ENCODE measurements at places on chromosomes 12 and 14. TPM values are rescaled to one million over a fixed set of nuclear protein-coding genes. Genes with fewer than 3 reads are reported as not detected.

The LRFN5 gene
- 2.1 TPM for total RNA-seq

The AACS gene
- total RNA-seq: 14.0 TPM

The PIANP gene
- total RNA-seq: not detected

The RNASE3 gene
- total RNA-seq: not detected

The ERBB3 gene
- total RNA-seq: 3.3 TPM

The MIS18BP1 gene
- 30.2 TPM for total RNA-seq

The MARCHF9 gene
- total RNA-seq: 0.97 TPM

The LMNTD1 gene
- 0.13 TPM for total RNA-seq

The HHIPL1 gene
- 19.2 TPM for total RNA-seq

All from GM23248 (cell line).